ENCODE measurements at places on chromosomes 5 and 9.

GRCh38 chr9:109176386-109176785 is 9.3 kb upstream of the FRRS1L start:
- DNase-seq: no peak

GRCh38 chr9:77865385-77866047 is 166.1 kb downstream of the GNAQ start:
- DNase-seq: no peak

- no peak for DNase-seq
These were observed 41.3 kb upstream of the GRHPR start for GRCh38 chr9:37381094-37381741.

GRCh38 chr5:2201832-2202231 is 319.1 kb upstream of the IRX4 start:
- DNase-seq: no peak

DNA sequence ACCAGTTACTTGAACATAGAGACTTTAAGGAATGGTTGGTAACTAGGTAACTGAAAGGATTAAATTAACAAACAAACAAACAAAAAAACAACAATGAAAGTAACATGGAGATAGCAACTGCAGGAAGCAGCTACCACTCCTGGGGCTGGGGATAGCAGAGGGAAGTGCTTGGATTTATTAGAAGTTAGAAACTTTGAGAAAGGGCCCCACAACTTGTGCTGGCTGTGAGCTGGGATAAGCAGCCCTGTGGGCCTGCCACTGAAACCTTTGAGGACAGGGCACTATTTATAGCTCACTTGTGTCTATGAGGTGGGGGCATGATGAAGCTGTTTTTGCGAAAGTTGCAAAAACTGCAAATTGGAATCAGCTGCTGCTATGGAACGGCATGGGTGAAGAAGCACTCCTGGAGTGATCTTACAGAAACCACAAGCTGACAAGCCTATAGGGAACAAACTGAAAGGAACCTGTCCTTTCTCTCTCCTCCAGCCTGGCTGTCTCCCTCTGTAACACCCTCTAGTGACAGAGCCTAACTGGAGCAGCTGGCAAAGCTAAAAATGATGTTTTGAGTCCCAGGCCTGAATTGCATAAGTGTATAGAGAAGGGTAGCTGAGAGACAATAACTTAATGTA is 91.4 kb upstream of the RANBP6 start:
- no peak for DNase-seq
